ENCODE measurements at places on chromosomes 3 and 15.

DNA sequence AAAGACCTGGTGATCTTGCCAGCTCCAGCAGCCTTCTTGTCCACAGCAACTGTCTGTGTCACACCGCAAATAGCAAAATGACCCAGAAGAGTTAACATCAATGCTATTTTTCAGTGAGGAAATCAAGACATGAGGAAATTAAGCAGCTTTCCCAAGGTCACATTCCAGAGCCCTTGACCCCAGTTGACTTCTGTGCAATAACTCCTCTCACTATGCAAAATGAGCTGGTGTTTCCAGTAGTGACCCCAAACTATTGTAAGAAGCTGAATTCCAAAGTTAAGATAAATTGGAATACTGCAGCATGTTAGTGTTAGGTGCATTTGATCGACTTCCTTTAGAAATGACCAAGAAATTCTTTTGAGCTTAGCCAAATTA lies 172.8 kb upstream of the SNTN start:
- DNase-seq = no peak

DNA sequence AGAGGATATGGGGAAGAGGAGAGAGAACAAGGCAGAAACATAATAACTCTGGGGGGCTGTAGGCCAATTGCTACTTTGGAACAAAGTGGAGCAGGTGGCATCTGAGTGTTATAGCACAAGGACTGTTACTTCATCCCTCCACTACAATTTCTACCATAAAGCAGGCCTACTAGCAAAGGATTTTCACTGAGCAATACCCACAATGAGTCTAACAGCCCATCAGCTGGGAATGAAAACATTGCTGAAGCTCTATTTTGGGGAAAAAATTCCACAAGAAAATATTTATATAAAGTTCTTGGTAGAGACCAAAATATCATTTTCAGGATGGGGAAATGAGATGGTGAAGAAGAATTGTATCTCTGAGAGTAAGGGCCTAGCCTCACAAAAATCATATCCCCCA lies 3.6 kb upstream of the SHC4 start:
- DNase-seq = no peak

GRCh38 chr3:47855461-47856383 lies 52.8 kb downstream of the DHX30 start:
- no peak for DNase-seq

DNA sequence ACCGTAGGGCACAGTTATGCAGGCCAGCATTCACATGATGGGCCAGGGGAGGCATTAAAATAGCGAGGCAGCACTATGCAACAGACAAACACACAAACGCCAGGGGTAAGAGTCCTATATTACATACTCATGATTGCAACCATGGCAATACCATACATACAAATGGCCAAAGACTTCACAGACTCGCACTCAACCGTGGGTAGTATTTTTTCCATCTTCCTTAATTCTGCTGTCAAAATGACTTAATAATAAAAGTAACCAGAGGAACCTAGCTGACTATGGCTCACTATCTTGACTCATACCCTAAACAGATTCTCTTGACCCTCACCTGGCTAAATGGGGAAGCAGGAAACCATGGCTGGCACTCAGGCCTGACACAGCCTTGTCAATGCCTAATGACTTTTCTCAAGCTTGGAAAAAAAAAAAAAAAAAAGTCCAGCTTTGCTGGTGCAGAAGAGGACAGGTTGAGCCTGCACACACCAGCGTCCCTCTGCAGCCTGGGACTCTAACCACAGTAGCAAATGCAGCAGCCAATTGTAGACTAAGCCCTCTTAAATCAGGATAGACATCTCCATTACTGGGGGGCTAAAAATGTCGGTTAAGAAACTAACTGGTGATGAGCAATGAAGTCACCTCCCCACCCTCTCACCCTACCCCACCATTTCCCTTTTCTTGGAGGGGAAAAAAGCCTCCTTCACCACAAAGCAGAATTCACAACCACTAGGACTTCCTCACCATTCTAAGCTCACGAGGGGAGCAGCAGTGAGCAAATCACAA lies 23.1 kb downstream of the CCDC12 start:
- no peak for DNase-seq

DNA sequence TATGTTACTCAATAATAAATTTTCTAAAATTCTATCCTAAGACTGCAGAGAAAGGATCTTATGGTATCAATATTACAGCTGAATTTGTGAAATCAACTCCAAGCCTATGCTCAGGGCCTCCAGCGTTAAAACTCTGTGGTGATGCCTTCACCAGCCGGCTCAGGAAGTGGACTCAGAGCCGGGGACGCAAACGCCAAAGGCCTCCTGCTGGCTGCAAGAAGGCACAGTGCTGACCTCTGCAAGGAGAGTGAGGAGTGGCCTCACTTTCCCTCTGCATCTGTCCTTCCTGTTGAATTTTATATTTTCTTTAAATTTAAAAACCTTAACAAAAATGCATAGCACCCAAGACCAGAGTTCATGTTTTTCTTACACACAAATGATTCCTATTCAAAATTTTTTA lies 48.5 kb downstream of the HERC2 start:
- DNase-seq = no peak

DNA sequence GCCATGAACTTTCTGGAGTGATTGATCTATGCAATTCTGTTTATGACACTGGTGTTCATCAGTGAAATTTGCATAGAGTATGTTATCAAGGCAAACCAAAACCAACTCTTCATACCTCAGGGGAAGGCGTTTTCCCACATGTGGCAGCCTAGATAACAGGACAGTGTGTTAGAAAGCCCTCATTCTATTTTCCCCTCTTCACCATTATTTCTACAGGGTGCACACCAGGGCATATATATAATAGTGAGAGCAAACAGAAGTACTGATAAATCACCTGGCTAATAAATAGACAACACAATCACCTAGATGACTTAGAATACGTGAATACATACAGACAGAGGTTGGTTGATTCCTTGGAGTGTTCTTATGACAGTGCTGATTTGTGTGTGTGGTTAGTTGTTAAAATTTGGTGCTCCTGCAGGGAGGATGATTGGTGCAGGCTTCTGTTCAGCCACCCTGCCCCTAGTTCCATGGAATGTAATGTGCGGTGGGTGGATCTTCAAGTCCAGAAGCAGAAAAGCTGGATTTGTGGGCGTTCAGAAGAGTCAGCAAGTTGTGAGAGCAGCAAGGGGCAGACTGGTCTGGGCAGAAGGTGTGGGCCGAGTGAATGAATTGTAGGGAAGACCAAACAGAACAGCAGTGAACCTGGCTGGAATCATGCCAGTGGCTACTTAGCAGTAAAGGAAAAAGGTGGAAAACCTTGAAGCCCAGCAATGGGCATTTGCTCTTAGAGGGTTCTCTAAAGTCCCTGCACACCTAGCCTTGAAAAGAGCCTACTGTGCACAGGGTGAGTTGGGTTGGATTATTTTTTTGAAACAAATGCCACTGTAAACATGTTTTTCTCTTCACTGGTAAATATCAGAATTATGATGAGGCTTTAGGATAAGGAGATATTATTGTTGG lies 11.7 kb upstream of the RARRES1 start:
- DNase-seq = no peak
